Fibroblast of villous mesenchyme (primary cell): ENCODE measurements at places on chromosomes 5 and 9.

GRCh38 chr5:110625376-110625999 lies 101.0 kb downstream of the TMEM232 start:
- peak; percentile 52 for DNase-seq

GRCh38 chr5:178573216-178573615 lies 17.0 kb downstream of the COL23A1 start:
- no peak for DNase-seq

DNA sequence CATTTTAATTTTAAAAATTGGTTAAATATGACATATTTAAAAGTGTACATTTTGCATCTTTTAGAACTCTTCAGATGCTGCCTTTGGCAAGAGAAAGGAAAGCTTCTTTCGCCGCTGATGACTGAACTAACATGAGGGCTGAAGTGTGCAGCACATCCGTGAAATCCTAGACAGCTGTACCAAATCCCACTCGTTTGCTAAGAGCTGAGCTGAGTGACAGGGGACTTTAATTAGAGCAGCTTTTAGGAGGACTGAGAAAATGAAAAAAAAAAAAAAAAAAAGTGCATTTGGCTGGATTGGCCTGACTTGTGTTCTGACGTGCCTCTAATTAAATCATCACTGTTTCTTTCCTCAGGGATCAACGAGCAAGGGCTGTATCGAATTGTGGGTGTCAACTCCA lies 271.3 kb downstream of the ARHGAP26 start:
- DNase-seq, result no peak

DNA sequence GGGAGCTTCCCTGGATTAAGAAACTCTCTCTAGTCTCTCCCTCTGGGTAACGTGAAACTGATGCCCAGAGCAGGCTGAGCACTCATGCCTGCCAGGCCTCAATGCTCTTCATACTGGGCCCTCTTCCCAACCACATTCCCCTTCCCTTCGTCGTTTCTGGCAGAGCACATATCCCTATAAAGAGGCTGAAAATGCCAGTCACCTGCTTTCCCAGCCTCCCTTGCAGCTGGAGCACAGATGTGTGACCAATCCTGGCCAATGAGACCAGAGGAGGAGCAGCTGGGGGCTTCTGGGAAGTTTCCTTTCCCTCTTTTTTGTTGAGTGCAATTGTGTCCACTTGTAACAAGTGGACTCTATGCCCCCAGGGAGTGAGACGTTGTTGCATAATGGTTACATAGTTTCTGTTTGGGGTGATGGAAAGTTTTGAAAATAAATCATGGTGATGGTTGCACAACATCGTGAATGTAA lies 30.2 kb upstream of the SMIM23 start:
- DNase-seq, result peak; percentile 31

GRCh38 chr9:69898714-69899209 lies 78.1 kb downstream of the CFAP95 start:
- peak; percentile 43 for DNase-seq
